ENCODE measurements at places on chromosomes 11 and 22.
A peak's percentile ranks its signal among the peaks of the same experiment; 100 is the strongest.

DNA sequence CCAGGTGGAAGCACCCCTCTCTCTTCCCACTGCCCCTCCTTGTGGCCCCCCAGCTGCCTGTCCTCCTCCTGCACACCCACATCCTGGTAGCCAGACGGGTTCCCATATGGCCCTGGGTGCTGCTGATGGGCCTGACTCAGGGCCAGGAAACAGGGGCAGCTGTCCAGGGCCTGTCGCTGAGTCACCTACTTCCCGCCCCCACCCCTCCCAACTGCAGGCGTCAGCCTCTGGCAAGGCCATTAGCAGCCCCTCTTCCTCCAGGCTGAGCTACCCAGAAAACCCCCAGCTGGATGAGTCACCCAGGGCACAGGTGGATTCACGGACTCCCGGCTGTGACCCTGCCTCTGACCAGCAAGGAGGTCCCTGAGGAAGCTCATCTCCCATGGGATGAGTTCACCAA lies 6.9 kb upstream of the GAL start:
- DNase-seq, result no peak

DNA sequence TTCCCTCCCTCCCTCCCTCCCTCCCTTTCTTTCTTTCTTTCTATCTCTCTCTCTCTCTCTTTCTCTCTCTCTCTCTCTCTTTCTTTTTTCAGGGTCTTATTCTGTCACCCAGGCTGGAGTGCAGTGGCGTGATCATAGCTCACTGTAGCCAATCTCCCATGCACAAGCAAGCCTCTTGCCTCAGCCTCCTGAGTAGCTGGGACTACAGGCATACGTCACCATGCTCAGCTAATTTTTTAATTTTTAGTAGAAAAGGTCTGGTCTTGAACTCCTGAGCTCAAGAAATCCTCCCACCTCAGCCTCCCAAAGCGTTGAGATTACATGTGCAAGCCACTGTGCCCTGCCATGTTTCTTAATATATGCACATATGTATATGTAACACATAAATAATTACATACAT lies 19.0 kb downstream of the TSKU start:
- DNase-seq, result no peak

- no peak for DNase-seq
These were observed 305.5 kb upstream of the ISX start for GRCh38 chr22:34760276-34761008.

GRCh38 chr22:44710474-44711240 lies 8.7 kb downstream of the PRR5 start:
- no peak for DNase-seq

- peak; percentile 73 for DNase-seq
These were observed 11.4 kb downstream of the PACS1 start for GRCh38 chr11:66081505-66081904.

GRCh38 chr22:40428796-40429195 lies 58.4 kb downstream of the SGSM3 start:
- no peak for DNase-seq

GRCh38 chr22:35071784-35072183 lies 5.8 kb downstream of the ISX start:
- no peak for DNase-seq

GRCh38 chr11:66543263-66544107 lies 2.4 kb downstream of the ZDHHC24 start:
- peak; percentile 65 for DNase-seq

- no peak for DNase-seq
These were observed 56.9 kb downstream of the USP47 start for GRCh38 chr11:11898648-11899047.

GRCh38 chr11:94595076-94595475 lies 27.9 kb downstream of the PIWIL4 start:
- DNase-seq, result no peak

DNA sequence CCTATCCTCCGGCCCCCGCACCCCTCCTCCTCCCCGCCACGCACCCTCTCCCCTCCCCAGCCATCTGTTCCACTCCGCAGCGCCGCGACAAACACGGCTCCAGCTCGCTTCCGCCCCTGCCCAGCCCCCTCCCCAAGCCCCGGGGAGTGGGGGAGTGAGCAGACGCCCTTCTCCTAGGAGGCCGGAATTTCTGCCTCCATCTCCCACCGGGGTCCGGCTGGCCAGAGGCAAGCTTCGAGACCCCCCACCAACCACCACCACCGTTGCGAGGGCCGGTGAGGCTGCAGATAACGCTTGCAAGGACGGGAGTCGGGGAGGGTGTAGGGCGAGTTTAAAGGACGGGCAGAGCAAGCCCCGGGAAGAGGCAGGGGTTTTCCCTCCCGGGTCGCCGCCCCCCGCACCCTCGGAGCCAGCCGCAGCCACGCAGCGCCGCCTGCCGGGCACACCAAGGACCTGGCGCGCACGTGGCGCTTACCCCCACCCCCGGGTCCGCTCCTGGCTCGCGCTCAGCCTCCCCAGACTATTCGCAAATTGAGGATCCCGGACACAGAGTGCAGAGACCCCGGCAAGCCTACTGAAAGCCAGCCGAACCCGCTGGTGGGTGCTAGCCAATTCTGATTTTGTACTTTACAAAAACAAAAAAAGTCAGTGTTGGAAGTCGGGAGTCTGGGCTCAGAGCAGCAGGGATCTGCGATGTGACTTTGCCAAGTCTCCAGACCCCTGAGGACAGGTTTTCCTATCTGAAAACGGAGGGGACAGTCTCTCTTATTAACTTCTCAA lies 22.6 kb downstream of the RTN4RL2 start:
- DNase-seq, result peak; percentile 66

GRCh38 chr11:68601147-68601546 lies 83.2 kb upstream of the GAL start:
- no peak for DNase-seq

DNA sequence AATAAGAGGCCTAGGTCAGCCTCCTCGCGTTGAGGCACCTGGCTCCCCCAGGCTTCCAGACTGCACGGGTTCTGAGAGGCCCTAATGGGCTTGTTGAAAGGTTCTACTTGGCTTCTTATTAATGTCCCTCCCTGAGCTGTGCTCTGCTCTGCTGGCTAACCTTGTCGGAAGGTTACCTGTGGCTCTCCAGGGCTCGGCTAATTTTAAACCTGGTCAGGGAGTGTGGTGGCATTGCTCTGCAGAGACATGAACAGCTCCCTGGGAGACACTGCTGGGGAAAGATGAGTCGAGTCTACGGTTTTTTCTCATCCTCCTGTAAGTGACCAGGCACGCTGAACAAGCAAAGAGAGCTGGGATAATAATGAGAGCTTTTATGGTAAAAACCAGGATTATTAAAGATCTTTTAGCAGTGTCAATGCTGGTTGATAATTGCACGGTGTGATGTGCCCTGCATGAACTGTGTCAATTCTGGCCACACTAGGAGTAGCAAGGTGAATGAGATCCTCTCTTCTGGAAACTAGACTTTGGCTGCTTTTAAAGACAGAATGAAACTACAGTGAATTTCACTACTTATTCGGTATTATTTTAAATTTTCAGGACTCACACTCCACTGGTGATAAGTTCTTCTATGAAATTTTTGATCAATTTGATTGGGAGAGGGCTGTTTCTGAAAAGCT lies 70.7 kb downstream of the TEAD1 start:
- no peak for DNase-seq

- no peak for DNase-seq
These were observed 111.2 kb downstream of the ZNF280B start for GRCh38 chr22:22397292-22397870.

DNA sequence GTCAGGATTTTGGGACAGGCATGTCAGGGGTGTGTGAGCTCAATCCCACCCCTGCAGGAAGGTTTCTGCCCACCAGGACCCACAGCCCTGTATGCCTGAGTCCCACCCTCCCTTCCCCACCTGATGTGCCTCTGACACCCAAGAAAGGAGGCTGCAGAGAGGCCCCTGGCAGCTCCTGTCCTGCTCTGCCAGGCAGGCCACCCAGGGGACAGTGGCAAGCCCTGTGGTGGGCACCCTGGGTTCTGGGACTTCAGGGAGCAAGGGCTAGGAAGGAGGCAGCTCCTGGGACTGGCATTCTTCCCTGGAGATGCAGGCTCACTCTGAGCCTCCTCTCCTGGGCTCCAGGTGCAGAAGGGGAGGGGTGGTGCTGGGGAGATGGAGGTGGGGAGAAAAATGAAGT lies 234.5 kb upstream of the B3GAT1 start:
- no peak for DNase-seq

GRCh38 chr11:131723088-131723487 lies 352.7 kb downstream of the NTM start:
- DNase-seq, result no peak

- DNase-seq, result no peak
These were observed 112.0 kb downstream of the PLEKHA7 start for GRCh38 chr11:16902182-16902581.

DNA sequence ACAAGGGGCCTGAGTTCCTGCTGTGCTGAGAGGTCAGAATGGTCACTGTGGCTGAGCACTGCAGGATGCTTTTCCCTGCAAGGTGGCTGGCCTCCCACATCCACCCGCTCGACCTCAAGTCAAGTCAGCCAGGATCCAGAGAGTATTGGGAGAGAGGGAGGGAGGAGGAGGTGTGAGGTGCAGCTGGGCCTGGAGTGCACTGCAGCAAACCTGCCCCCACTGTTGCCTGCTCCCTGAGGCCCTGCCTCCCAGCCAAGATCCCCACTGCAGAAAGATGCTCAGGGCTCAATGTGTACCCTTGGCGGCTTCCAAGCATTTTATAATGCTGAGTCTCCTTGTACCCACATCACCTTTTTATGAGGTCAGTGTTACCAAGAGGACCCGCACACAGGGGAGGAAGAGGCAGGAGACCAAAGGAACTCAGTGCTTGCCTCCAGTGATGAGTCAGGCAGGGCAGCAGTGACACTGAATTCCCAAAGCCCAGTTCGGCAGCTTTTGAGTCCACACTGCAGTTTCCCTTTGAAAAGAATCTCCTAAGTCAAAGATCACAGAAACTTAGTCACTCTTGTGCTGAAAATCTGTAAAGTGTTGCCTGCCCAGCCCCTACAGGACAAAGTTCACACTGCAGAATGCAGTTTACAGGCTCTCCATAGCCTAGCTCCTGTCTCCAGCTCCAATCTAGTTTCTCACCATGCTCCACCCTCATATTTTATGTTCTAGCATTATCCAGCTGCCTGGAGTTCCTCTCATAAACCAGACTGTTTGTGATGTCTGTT lies 3.1 kb downstream of the ENDOD1 start:
- DNase-seq, result no peak

GRCh38 chr22:46068181-46068592 lies 82.1 kb upstream of the PPARA start:
- DNase-seq, result no peak

DNA sequence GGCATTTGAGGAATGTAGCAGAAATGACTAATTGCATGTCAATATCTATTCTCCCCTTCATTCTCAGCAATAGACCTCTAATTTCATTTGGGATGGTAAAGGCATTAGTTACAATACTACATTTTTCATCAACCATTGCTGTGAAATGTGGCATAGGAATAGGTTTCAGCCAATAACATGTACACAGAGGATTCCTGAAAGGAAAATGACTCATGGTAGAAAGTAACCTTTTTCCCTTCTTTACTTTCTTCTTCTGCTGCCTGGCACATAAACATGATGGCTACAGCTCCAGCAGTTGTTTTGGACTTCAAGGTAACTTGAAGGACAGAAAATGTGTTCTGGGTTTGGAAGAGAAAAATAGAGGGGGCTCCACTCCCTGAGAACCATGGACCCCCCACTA lies 231.8 kb upstream of the CTSC start:
- DNase-seq, result no peak

GRCh38 chr22:35191412-35191811 lies 65.9 kb upstream of the HMGXB4 start:
- no peak for DNase-seq

GRCh38 chr11:125603207-125603606 lies 10.6 kb downstream of the STT3A start:
- DNase-seq, result no peak

DNA sequence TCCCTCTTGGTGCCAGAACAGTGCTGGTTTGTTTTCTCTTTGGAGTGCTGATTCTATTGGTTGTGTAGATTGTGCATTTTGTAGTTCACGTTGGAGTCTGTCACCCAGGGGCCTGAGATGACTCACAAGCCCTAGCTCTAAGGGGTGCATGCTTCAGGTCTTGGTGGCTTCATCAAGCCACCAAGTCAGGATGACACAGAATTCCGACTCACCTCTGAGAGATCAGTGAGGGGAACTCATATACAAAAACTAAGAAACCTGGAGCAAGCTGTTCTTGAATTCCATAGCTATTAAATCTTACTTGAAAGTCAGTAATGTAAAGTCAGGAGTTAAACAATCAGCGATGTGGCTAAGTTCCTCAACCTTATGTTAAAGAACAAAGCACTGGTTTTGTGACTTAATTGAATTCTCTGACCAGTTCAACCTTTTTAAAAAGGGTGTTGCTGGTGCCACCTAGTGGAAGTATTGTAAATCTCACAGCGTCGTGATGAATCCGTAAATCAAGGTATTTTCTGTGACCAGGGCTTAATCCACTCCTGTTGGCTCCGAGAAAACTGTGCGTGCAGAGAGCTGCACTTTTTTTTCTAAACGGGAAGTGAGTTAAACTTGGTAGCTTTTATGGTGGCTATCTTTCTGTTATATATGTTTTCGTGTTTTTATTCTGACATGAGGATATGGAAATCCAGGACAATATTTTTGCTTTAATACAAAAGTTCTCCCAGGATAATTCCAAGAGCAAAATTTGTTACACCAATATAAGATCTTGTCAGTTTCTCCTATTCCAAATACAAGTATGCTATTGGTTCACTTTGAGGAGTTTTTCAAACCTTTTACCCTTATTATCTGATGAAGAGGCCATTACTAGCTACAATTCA lies 14.6 kb downstream of the MMP13 start:
- peak; percentile 22 for DNase-seq

GRCh38 chr11:17633987-17634775 lies 85.2 kb upstream of the MYOD1 start:
- no peak for DNase-seq

GRCh38 chr11:124799348-124800225 lies 619 bp downstream of the MSANTD2 start:
- peak; percentile 40 for DNase-seq

GRCh38 chr11:27646051-27646818 lies 54.0 kb downstream of the BDNF start:
- no peak for DNase-seq

GRCh38 chr22:28464127-28464526 lies 215.5 kb downstream of the TTC28 start:
- no peak for DNase-seq

DNA sequence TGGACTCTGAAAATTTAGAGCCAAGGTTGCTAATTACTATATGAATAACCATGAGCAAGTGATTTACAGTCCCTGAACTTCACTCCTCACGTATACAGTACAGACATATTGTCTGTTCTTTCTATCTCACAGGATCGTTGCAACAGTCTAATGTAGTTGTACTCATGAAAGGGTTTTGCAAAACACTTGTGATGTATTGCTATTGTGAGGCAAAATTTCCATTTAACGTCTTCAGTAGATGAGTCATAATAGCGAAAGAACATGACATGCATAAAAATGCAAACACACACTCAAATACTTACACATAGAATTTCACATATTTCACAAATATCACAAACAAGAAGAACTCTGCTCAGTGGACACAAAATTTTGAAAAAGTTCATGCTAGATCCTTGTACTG lies 134.6 kb upstream of the TRPC6 start:
- DNase-seq, result no peak

GRCh38 chr11:123093739-123094138 lies 31.8 kb upstream of the HSPA8 start:
- no peak for DNase-seq

All from memory B cell (primary cell).